ENCODE measurements at places on chromosomes 1 and 21. TPM values are rescaled to one million over a fixed set of nuclear protein-coding genes. Genes with fewer than 3 reads are reported as not detected.

CSMD2 gene
- not detected for total RNA-seq

CFAP107 gene
- total RNA-seq: not detected

CD46 gene
- 102 TPM for total RNA-seq

GJB5 gene
- total RNA-seq: not detected

GBP6 gene
- 0.22 TPM for total RNA-seq

BMP8B gene
- 0.91 TPM for total RNA-seq

ZNF683 gene
- 2.4 TPM for total RNA-seq

RHBG gene
- total RNA-seq: not detected

LTN1 gene
- total RNA-seq: 23.2 TPM

VCAM1 gene
- 4.0 TPM for total RNA-seq

DAP3 gene
- total RNA-seq: 160 TPM

CYP4X1 gene
- not detected for total RNA-seq

HUNK gene
- total RNA-seq: 0.20 TPM

IQGAP3 gene
- 4.4 TPM for total RNA-seq

LGR6 gene
- 0.40 TPM for total RNA-seq

ZDHHC18 gene
- 61.5 TPM for total RNA-seq

CLEC20A gene
- not detected for total RNA-seq

- no peak for DNase-seq
These were observed 45.9 kb downstream of the WDR4 start for GRCh38 chr21:42833439-42833815.

DNA sequence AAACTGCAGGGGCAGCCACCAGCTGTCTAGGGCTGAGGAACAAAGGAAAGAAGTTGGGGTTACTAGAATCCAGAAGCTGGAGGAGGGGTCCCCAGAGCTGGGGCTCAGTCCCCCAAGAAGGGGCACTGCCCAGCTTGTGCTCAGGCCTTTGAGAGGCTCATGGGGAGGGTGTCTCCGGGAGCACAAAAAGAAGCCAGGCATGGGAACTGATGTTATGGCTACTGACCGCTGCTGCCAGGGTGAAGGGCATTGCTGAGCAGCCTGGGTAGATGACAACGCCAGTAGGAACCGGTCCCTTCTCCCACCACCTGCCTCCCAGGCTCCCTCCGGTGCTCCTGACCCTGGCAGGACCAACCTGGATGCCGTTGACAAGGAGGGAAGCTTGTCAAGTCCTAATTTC is 762.5 kb upstream of the TPTE start:
- no peak for DNase-seq

DNA sequence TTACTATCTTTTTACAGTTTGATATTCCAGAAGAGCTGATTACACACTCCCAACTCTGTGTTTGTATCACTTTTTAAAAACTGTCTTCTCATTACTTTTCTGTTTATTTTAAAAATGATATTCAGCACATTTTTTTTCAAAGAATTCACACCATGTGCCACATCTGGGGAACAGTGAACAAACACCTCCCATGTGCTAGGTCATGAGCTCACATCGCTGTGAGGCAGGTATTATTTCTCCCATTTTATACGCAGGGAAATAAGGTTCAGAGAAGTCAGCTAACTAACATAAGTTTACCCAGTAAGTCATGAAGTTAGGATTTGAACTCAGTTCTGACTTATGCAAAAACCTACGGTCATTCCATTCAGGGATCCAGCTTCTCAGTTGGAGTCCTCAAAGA is 44.9 kb downstream of the S1PR1 start:
- DNase-seq: no peak

DNA sequence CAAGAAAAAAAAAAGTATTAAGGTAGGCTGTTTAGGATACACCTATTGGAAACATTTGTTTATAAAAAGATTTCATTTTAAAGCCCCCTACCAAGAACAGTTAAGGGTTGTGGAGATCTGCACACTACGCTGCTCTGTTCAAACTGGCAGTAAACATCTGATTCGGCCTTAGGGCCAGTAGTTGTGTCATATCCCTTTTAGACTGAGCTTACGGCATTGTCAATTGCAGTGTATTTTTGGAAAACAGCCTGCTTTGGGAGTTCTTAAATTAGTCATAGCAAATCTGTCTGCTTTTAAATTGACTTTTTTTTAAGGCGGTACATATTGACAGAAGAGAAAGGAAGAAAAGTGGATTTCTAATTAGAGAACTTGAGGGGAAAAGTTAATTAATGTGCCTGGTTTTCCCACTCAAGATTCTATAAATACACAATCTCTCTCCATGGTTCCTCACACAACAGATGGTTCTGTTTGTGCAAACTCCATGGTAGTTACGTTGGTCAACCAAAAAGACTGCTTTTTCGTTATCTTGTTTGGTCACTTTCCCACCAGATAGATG is 1.7 kb upstream of the ELK4 start:
- DNase-seq: no peak

GRCh38 chr21:24823247-24823646 is 784.0 kb downstream of the MRPL39 start:
- no peak for DNase-seq

- no peak for DNase-seq
These were observed 969 bp upstream of the RIPK4 start for GRCh38 chr21:41767606-41768436.

DNA sequence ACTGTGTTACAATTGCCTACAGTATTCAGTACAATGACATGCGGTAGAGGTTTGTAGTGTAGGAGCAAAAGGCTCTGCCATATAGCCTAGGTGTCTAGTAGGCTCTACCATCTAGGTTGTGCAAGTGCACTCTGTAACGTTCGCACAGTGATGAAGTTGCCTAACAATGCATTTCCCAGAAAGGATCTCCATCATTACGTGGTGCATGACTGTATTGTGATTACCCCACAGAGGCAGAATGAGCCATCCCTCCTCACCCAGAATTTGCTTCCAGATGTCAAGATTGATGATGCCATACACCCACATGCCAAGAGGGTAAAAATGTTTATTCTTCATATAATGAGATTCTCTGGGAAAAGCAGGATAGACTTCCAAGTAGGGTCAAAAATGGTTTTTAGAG is 199.3 kb upstream of the CTTNBP2NL start:
- no peak for DNase-seq

DNA sequence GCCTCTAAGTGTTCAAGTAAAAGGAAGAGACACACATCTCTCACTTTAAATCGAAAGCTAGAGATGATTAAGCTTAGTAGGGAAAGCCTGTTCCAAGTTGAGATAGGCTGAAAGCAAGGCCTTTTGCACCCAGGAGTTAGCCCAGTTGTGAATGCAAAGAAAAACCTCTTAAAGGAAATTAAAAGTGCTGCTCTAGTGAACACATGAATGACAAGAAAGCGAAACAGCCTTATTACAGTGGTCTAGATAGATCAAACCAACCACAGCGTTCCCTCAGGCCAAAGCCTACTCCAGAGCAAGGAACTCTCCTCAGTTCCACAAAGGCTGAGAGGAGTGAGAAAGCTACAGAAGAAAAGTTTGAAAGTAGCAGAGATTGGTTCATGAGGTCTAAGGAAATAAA is 14.9 kb downstream of the TCP10L start:
- DNase-seq: no peak

Data from CD8-positive, alpha-beta memory T cell (primary cell).